ENCODE measurements at places on chromosomes 7 and 10. TPM values are rescaled to one million over a fixed set of nuclear protein-coding genes. Genes with fewer than 3 reads are reported as not detected.

The EZH2 gene
- 44.9 TPM for total RNA-seq

- DNase-seq, result no peak
Observed at GRCh38 chr10:92126100-92126650, 164.7 kb downstream of the CPEB3 start.

The CELF2 gene
- total RNA-seq, result 59.5 TPM

DNA sequence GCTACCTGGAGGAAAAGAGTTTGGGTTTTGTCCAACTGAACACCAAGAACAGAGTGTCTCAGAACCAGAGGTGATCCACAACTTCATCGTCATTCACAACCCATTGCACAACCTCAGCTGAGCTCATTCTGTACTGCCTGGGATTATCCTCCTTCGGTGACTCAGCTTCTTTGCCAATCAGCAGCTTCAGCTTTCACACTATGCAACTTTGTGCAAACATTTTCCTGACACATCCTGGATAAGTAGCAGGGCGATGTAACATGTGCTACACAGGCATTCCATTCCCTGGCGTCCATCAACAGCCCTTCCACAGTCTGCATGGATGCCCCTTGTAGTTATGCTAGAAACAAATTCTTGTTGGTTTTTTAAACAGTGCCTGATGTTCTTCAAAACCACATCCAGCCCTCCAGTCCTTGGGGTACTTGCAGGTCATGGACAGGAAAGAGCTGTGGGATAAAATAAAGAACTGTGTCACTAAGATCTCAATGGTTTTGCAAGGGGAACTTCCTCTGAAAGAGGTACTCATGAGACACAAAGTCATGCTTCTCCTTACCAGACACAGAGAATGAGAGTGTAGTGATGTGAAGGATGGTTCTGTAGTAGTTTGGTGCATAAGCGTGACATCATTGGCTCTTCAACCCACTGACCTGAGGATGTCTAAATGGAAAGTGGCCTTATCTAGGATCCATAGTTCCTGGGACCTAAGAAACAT lies 478.5 kb downstream of the KIF20B start:
- DNase-seq, result peak; percentile 61

DNA sequence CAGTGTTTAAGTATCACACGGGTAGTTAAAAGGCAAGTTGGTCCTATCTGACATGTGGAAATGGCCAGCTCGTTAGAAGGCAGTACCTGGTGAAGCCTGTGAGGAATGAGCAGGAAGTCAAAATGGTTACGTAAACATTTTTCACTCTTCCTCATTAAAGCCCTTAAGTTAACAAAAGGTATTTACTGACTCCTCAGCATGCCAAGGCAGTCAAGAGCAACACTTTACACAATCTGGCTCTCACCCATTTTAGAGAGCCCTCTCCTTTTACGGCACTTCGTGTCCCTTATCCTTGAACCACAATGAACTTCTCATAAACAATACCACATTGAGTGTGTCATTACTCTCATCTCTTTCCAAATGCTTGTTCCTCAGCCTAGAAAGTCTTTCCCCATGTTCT lies 11.0 kb upstream of the RSBN1L start:
- DNase-seq, result no peak

DNA sequence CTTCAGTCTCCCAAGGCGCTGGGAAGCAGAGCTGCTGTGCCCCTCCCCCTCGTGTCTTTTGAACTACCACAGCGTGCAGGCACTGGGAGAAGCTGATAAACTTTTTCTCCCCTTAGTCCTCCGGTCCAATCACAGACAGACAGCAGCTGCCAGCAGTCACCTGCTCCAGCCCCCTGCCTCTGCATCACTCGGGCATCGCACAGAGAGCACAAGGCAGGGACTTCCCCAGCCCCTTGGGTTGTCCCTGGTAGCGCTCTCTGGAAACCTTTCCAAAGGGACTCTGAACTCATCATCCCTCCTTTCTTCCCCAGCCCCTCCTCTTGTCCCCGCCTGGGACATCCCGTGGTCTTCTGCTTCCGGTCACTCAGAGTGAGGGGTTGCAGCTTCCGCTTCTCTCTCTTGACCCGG lies 1.4 kb upstream of the NEUROG3 start:
- no peak for DNase-seq

DNA sequence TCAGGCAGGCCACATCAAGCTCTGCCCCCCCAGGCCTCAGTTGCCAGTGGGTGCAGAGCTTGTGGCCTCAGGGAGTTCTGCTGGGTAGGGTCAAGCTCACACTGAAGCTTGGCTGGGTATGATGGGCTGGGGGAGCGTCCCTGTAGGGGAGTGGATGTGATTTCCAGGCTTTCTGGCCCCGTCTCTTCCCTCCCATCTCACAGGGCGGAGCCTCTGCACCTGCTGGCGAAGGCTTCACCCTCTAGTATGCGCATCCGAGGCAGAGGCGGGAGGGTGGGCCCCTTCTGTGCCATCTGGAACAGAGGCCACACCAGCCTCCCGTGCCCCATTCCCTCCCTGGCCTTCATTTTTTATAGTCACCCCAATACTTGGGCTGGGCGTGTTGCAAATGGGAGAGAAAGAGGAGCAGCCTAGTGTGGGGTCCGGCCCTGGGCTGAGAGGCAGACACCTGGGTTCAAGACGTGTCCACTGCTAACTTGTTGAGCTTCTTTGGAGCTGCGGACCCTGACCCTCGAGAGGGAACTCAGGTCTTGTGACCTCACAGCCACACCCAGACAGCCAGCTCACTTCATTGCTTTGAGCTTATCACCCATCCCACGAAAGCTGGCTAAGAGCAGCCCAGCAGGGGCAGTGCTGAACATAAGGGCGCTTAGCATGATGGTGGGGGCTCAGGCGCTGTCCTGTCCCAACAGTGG lies 2.3 kb downstream of the AQP1 start:
- DNase-seq, result no peak

DNA sequence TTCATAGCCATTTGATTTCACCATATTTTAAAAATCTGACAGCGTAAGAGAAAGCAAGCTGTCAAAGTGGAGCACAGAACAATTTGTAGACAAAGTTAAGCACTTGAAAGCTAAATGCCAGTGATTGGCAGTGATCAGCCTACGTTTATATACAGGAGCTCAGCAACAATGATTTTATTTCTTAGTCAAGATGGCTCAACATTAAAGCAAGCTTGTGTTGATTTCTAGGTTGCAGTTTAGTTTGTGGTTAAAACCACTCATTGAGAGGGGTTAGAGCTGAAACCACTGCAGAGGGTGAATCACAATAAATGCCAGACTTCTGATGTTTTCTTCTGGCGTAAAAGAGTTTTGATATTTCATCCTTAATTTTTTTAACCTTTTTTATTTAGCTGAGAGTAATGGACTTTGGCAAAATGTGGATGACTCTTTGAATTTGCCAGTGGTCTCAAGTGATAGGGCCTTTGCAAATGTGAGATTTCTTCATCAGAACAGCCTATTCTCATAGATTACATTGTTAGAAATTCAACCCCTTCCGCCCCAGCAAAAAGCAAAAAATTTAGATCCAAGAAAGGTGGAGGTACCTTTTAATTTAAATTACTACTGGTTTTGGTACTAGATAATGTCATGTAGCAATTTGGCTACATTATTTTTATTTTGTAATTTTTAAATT lies 73.8 kb downstream of the SHOC2 start:
- DNase-seq, result peak; percentile 90

GRCh38 chr7:133635541-133635940 lies 382.7 kb downstream of the EXOC4 start:
- DNase-seq, result no peak

DNA sequence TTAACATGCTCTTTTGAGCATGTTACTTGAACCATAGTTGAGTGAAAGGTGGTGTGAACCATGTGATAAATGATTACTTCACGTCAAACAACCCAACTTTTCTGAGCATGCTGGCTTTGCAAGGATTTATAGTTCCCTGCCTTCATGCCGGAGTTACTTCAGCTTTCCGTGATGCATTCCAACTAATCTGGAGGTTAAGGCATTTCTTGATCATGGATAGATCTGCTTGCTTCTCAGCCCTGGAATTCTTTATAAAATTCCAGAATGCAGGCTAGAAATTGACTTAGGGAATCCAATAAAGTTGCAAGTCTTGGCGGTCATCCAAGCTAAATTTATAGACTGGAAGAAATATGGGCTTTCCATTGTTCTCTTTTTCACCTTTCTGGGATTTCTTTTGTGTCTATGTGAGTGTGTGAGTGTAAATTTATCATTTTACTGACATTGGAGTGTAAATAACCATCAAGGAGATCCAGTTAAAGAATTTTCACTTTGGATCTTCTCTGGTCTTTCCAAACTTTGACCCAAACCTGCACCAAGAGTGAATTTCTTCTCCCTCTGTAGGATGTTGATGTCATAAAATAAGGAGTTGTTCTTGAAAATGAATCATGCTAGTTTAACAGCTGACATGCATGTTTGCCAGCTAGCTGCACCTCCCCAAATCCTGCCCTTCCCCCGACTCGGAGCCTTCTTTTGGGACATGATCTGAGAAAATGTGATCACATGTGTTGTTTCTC lies 289.0 kb downstream of the TWIST1 start:
- DNase-seq, result peak; percentile 69

- no peak for DNase-seq
Observed at GRCh38 chr7:6654113-6654841, 17.2 kb downstream of the ZNF316 start.

The SPDYE2B gene
- not detected for total RNA-seq

GRCh38 chr10:62958980-62959379 lies 142.8 kb upstream of the EGR2 start:
- no peak for DNase-seq

The BTBD16 gene
- not detected for total RNA-seq

DNA sequence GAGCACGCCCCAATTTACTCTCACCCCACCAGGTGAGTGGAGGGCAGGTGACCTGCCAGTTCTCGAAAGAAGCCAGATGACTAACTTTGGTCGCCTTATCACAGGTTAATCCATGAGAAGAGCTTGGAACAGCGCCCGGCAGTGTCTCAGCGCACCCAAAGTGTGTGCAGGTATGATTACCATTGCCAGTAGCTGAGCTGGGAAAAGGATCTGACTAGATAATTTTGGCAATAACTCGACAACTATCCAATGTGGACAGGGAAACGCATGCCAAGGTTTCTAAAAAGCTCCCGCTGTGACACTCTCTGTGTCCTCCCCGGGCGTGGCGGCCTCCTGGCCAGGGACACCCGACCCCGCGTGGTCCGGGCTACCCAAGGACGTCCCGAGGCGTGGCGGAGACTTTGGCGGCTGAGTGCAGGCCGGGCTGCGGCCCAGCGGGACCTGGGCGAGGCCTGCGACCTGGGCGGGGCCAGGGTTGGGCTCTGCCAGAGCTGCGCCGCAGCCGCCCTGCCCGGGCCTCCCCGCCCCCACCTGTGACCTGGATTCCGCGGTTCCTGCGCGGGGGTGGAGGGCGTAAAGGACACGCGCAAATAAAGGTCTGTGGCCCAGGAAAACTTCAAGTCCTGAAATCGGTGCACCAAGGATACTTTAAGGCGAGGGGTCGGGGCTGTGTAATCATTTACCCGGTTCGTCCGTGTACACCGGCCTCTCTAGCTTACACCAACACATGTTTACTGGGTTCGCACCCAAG lies 13.7 kb upstream of the WAPL start:
- DNase-seq, result no peak

- no peak for DNase-seq
Observed at GRCh38 chr7:43922726-43923125, 3.5 kb upstream of the UBE2D4 start.

DNA sequence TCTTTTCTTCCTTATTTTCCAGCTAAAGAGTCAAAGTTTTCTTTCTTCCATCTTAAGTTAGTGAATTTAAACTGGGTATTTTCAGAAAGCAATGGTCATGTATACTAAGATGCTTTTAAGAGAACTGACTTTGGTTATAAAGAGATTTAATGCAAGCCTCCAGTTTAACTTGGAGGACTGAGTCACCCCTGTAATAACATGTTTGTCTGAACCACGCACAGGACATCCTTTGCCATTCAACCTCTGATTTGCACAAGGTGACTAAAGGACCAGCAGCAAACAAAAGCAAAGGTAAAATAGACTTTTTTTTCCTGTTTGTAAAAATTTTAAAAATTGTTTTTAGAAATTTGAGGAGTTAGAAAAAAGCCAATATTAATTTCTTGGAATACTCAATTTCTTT lies 2.9 kb downstream of the HYAL4 start:
- DNase-seq, result no peak

DNA sequence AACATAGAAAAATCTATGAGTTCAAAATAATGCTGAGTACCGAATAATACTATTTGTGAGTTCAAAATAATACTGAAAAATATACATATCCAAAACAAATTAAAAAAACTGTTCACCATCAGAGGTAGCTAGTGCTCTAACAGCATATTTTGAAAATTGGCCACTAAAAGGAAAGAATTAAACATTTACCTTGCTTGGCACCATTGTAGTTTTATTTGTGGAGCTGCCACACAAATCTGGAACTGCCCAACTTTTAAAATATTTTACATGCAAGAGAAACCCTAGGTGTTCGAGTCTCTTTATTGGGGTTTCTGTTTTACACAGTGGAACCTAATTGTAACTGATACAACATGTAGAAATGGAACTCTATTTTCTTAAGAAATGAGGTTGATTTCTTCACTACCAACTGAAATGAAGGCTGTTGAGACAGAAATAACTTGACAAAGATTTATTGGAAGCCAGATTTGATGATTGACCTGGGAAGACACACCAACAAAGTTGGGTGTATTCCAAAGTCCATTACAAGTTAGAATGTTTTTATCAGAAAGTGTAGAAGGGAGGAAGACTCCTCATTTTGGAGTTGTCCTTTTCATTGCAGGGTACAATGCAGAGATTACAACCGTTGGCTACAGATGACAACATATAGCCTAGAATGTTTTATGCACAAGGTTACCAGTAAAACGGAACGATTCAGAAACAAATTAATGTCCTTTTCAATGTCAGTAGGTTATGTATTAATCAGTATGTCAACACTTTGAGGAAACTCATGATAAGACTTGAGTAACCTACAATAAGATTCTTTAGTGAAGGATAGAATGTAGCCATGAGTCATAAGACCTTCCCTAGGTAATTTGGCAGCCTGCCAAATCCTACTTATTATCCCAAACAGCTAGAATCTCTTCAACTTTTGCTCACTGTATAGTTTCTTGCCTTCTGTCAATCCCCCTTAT lies 73.8 kb upstream of the PAPSS2 start:
- peak; percentile 55 for DNase-seq

DNA sequence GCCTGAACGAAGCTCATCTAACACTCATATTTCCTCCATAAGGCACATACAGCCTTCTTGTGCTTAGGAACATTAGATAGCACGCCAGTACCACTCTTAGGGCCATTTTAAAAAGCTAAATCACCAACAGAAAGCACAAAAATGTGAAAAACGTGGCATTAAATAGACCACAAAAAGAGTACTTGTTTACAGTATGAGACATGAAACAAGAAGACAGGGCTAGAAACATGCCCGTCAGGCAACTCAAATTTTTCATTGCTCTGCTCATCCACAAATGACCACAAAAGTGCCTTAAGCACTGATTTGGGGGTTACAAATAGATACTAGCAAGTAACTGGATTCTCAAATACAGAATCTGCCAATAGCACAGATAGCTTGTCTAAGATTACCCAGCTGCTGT lies 67.8 kb downstream of the ELMO1 start:
- DNase-seq, result no peak

DNA sequence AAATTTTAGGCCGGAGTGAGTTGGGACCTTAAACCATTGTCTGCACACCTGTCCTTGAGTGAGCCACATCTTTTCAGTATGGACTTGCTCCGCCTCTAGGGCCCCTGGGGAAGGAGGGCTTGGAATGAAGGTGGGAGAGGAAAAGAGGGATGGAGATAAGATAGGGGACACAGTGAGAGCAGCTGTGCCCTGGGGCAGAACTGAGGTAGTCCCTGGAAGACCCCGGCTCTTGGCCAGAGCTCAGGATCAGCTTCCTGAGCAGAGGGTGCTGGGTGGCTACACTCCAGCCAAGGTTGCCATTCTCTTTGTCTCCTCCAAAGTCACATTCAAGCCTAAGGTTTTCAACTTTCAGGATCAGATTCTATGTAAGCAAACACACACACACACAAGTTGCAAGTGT lies 82.0 kb downstream of the MKI67 start:
- DNase-seq, result no peak

Data from LHCN-M2 (cell line).